ENCODE measurements at places on chromosomes 2 and 18. TPM values are rescaled to one million over a fixed set of nuclear protein-coding genes. Genes with fewer than 3 reads are reported as not detected.
A peak's percentile ranks its signal among the peaks of the same experiment; 100 is the strongest.

- no peak for DNase-seq
Measured at GRCh38 chr18:35862119-35862640, 110.3 kb upstream of the RMP24 start.

DNA sequence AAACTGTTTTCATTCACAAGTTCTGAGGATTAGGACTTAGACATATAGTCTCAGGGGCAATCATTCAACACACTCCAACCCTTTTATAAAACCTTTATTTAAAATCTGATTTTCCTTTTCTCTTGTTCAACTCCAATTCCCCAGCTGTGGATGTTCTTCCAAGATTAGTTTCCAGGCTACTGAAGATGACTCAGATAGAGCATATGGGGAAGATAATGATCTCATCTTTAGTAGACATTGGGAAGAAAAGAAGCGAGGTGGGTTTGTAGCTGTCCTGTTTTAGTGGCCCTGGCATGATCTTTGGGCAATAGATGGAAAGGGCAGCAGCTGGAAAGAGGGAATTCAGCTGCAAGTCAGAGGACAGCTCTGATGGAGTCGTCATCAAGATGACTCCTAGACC, 247.7 kb upstream of the CCDC68 start:
- DNase-seq: no peak

GRCh38 chr2:21774691-21775368, 651.1 kb downstream of the TDRD15 start:
- DNase-seq: no peak

The PXDN gene
- 11.6 TPM for total RNA-seq

The CNOT11 gene
- total RNA-seq: 55.5 TPM

- DNase-seq: no peak
Measured at GRCh38 chr2:205198140-205198525, 484.2 kb upstream of the NRP2 start.

DNA sequence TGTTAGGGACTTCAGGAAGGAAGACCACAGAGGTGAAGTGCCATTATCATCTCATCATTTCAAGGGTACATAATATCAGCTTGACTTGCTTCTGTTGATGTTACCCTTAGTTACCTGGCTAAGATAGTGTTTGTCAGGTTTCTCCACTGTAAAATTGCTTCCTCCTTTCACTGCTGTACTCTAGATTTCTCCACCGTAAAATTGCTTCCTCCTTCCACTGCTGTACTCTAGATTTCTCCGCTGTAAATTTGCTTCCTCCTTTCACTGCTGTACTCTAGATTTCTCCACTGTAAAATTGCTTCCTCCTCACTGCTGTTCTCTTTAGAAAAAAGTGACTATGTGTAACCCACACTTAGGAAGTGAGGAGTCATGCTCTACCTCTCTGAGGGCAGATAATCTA, 1460.3 kb downstream of the SUCLG1 start:
- DNase-seq: no peak

- no peak for DNase-seq
Measured at GRCh38 chr18:55179835-55180234, 220.6 kb upstream of the CCDC68 start.

GRCh38 chr2:198374375-198375082, 570.1 kb downstream of the PLCL1 start:
- DNase-seq: peak; percentile 64

The TMEM198 gene
- total RNA-seq: 1.4 TPM

GRCh38 chr2:209367075-209367747, 56.6 kb upstream of the MAP2 start:
- no peak for DNase-seq

- no peak for DNase-seq
Measured at GRCh38 chr2:216540920-216541319, 42.3 kb downstream of the RPL37A start.

DNA sequence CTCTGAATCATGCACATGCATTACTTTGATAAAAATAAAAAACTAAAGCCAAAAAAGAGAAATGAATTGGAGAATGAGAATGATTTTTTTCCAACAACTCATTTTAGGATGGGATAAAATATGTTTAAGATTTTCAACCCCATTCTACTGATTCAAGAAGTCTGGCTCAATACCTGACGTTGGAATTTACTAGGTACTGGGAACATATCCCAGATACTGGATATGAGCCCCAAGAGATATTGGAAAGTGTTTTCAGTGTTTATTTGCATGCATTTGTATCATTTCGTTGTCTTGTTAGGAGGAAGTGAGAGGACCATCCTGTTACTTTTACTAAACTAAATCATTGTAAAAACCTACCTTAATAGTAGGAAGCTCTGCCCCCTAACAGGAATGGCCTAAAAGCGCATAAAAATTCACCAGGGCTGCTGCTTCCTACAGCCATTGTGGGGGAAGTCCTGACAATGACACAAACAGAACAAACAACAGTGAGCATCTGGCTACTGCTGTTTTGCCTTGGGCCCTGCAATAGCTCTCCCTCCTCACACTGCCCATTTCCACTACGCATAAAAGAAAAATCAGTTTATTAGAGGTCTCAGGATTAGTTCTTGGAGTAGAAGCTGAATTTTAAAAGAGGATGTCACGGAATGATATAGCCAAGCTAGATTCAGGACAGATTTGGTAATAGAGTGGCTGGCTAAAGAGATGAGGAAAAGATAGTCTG, 35.2 kb downstream of the ANKAR start:
- no peak for DNase-seq

- no peak for DNase-seq
Measured at GRCh38 chr2:161075701-161076100, 84.5 kb upstream of the TANK start.

The CPS1 gene
- 0.18 TPM for total RNA-seq

Data from left colon (tissue), 2 donors.